Osteocyte (in vitro differentiated cells): ENCODE measurements at places on chromosomes 12 and 14. TPM values are rescaled to one million over a fixed set of nuclear protein-coding genes. Genes with fewer than 3 reads are reported as not detected.

AMDHD1 gene
- total RNA-seq, result not detected in 2 replicates

GPR65 gene
- not detected in 2 replicates for total RNA-seq

DNA sequence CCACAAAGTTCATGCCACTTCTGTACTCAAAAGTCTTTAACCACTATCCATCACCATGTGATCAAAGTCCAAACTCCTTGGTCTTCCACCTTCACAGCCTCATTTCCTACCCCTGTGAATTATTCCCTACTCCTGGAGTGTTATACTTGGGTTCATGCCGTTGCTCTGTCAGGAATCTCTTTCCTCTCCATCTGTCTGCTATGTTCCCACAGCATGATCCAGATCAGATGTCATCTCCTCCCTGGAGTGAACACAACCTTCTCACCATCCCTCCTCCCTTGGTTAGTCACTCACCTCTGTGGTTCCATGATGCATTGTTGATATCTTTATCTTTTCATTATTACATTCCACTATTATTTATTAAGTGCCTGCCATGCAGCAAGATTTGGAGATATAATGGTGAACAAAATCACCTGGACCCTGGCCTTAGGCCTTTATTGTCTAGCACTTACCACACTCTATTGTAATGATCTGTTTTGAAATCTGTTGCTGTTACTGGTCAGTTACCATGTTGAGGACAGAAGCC lies 22.4 kb downstream of the LACRT start:
- no peak for DNase-seq

GRCh38 chr12:79871621-79872020 lies 63.3 kb downstream of the PPP1R12A start:
- no peak for DNase-seq

DNA sequence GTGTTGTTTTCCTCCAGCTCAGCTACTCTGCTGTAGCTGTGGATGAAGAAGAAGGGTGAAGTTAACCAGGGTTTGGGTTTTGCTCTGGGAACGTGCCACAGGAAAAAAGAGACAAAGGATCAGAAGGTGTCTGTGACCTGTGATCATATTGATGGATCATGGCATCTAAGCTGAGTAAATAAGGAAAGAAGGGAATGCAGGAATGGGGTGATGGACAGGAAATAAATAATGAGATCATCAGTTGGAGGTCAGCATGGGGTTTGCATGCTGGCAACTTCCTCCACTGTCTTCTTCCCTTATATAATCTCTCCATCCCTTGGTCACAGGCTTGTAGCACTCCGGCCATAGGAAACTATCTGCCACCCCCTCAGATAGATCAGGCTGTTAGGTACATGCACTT lies 430.3 kb upstream of the PDE3A start:
- no peak for DNase-seq

GRCh38 chr14:71355324-71356201 lies 448.3 kb downstream of the PCNX1 start:
- DNase-seq, result no peak

GRCh38 chr12:12626471-12626870 lies 14.8 kb downstream of the CREBL2 start:
- DNase-seq, result no peak

- no peak for DNase-seq
Measured at GRCh38 chr14:94907626-94908261, 137.8 kb upstream of the GSC start.

DNA sequence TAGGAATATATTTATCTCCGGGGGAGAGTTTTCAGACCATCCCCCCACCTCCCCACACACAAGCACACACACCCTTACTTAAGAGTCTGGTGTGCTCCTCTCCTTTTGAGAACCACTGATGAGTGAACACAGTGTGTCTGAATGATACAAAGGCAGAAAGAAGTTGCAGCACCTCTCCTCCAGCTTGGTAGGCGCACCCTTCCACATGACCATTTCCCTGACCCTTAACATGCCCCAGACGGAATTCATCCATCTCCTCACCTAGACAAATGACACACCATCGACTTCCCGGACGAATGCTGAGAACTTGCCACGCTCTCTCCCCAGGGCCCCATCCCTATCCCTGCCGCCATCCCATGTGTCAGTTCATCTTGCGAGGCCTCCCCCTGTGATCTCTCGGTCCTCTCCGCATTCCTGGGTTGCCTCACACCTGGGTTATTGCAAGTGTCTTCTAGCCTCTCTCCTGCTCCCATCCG lies 3.9 kb downstream of the TNFRSF1A start:
- DNase-seq, result no peak
